ENCODE measurements at places on chromosomes 5 and 9. TPM values are rescaled to one million over a fixed set of nuclear protein-coding genes. Genes with fewer than 3 reads are reported as not detected.

Gene PCDHGB1
- 6.8 TPM for total RNA-seq

Gene TERT
- total RNA-seq: not detected

Gene POU5F2
- total RNA-seq: 4.6 TPM

Gene MYMK
- not detected for total RNA-seq

Gene GABRA6
- not detected for total RNA-seq

Gene NUTM2F
- not detected for total RNA-seq

Gene MAPKAP1
- 73.4 TPM for total RNA-seq

Gene STXBP1
- total RNA-seq: 66.2 TPM

DNA sequence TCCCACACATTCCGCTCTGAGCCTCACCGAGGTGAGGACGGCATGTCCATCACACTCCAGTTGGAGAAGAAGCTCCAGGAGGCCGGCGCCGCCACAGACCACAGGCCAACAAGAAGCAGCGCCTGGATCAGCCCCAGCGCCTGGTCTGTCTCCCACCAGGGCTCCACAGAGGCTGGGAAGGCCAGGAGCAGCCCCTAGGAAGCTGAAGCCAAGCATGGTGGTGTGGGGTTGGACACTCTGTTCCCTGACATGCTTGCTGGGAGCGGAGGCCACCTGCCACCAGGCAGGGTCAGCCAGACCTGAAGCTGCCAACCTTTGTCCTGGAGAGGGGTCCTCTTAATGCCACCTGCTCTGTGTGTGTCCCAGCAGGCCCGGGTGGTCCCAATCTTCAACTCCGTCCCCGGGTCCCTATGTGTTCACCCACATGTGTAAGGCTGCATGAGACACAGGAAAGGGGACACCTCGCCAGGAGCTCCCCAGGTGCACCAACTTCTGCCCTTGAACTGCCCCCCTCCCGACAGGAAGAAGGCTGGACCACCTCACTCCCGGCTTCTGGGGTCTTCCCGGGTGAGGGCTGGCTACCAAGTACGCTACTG lies 140.1 kb upstream of the PPP1R26 start:
- no peak for DNase-seq

- no peak for DNase-seq
Measured at GRCh38 chr9:121198512-121199042, 3.1 kb downstream of the RAB14 start.

DNA sequence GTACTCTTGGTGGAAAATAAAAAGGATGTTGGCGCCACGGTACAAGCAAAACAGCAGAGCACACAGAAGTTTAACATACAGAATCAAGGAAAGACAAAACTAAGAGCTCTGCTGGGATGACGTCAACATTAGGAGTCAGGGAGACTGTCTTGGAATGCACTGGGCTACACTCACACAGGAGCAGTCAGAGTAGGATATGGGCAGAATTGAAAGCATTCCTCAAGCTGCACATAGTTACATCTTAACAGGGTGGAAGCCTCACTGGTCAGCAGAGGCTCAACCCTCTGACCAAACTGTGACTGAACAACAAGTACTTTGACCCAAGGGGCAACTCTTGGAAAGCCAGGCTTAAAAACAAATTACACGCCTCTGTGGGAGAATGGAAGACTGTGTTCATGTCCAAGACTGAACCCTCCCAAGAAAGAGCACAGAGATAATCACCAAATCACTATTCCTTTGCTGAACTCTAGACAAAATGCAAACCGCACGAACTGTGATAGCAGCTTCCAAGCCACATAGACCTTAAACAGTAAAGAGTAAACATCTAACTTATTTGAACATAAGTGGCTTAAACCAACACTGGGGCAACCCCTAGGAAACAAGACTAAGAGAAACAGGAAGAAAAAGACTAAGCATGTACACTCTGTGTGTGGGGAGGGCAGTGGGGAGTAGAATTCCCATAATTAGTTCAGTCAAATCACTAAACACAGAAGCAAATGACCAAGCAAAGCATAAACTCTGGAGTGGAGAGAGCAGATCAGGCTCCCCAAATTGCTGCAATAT lies 772.7 kb downstream of the PRELID2 start:
- DNase-seq: no peak

DNA sequence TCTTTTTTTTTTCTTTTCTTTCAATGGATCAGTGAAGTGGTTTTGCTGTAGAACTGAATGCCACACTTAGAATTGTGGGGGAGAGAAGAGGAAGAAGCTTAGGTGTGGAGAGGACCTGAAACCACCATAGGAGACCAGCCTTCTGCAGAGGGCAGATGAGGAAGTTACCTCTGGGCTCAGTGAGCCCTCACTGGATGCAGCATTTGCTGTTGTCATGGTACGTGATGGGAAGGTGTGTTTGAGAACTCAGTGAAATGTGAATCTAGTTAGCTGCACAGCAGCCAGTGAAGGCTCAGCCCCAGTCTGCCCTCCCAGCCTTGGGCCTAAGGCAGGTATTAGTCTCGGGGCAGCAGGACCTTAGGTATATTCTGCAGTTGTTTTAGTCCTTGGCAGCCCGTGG lies 17.5 kb downstream of the CYFIP2 start:
- DNase-seq: no peak

DNA sequence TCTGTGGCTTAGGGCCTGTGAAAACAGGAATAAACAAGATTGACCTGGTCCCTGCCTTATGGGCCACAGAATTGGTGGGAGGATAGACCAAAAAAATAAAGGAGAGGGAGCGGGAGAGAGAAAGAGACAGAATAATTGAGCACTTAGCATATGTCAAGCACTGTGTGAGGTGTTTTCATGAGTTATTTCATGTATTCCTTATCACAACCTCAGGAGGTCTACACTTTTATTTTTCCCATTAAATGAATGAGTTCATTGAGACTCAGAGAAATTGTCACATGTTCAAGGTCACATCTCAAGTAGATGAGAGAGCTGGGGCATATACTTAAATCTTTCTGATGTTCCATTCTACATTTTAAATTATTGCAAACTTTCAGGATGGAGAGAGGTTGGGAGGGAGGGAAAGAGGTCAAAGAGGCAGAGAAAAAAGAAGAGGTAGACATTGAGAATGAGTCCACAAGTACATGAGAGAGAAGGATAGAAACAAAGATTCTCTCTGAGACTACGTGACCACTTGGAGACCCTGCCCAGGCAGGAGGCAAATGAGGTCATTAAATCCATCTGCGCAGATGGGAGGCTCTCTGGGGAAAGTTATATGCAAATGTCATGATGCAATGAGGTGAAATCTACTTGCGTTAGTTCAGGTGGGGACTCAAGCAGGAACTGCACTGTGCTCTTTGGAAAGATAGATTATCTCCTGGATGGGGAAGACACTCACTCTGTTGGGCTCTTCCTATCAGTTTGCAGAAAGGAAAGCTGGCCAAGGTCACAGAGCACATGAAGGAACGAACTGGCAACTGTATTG lies 241.5 kb downstream of the PAPPA start:
- DNase-seq: no peak

- DNase-seq: no peak
Measured at GRCh38 chr9:132147331-132147730, 14.5 kb upstream of the NTNG2 start.

GRCh38 chr5:42811591-42812446 lies at the start of gene SELENOP:
Gene SELENOP, minus strand, starts transcription at chr5:42811892. Its CDS starts 3,539 bp downstream, at chr5:42808353.
- DNase-seq: no peak

DNA sequence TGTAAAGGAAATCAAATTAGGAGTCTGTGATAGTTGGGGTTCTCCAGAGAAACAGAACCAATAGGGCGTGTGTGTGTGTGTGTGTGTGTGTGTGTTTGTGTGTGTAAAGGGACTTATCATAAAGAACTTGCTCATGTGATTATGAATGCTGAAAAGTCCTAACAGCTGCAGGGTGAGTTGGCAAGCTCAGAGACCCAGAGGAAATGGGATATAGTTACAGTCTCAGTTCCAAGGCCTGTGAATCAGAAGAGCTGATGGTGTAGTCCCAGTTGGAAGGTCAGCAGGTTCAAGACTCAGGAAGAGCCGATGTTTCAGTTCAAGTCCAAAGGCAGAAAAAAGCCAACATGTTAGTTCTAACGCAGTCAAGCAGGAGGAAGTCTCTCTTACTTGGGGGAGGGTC lies 214.2 kb downstream of the ELAVL2 start:
- no peak for DNase-seq

DNA sequence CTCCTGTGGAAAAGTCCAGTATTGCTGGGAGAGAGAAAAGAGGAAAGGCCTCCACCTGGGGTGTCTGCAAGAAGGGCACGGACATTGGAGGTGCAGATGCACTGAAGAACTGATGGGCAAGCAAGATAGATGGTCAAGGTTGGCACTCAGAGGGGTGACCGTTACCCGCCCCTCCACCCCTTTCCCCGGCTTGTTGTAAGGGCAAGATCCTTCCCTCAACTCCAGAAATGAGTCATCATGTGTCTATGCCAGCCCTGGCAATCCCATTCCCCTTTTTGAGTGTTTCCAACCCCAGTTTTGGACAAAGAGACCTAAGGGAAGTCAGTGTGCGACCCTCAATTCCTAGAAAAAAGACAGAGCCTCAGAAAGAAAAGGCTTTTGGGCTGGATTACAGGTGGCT lies 34.9 kb upstream of the ATP6V1G1 start:
- DNase-seq: no peak

DNA sequence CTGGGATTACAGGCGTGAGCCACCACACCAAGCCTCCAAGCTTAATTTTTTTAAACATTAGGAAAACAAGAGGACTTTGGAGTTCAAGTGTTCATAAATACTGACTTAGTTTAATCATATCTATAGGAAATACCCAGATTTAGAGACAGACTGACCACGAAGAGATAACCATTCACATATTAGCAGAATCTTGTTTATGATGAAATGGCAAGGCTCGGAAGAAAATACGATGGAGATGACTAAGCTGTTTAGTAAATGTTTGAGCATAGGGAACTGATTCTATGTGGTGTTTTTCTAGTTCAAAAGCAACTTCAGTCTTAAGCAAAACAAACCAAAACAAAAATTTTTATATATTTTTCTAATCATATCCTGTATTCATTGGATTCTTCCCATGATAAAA lies 13.5 kb upstream of the TUSC1 start:
- DNase-seq: no peak

DNA sequence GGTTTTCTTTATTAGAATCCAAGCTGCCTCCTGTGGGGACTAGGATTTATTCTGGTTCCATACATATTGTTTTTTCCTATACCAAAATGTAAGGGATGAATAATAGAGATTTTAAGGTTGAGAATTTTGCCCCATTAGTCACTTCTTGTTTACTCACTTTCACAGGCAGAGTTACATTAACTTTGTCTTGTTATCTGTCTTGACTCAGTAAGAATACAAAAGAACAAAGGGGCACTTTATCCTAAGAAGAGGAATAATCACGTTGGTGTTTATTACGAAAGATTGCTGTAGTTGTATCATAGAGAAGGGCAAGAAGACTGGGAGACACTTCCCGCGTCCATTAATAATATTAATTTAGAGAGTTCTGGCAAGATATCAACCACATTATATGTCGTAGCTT lies 599.7 kb upstream of the FTMT start:
- DNase-seq: no peak

DNA sequence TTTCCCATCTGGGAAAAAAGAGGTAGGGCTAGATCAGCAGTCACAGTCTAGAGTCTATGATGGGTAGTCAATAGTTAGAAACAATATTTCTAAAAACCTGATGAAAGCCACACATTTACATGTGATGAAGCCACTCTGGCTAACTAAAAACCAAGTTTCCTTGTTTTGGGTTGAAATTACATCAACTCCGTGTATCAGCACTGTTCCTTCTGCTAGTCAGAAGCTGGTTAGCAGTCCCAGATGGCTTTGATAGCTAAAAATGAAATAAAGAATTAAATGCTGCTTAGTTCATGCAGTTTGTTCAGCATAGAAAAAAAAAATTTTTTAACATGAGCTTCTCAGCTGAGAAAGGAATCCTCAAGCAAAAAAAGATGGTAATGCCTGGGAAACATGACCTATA lies 136.7 kb downstream of the FAM114A2 start:
- no peak for DNase-seq

GRCh38 chr5:82885627-82886389 lies 191.4 kb downstream of the TMEM167A start:
- DNase-seq: no peak

GRCh38 chr5:58276431-58276830 lies 183.5 kb downstream of the PLK2 start:
- DNase-seq: no peak

DNA sequence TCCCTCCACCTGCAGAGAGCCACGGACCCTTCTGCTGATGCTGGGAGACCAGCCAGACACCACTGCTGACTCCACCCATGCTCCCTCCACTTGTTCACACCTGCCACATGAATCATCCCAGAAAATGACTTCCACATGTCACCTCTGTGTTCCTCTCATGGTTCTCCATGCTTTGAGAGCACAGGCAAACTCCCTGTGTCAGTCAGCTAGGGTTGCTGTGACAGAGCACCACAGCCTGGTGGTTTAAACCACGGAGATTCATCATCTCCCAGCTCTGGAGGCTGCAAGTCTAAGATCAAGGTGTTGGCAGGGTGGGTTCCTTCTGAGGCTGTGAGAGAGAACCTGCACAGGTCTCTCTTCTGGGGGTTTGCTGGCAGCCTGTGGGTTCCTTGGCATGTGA lies 381.4 kb downstream of the GADD45G start:
- DNase-seq: no peak

DNA sequence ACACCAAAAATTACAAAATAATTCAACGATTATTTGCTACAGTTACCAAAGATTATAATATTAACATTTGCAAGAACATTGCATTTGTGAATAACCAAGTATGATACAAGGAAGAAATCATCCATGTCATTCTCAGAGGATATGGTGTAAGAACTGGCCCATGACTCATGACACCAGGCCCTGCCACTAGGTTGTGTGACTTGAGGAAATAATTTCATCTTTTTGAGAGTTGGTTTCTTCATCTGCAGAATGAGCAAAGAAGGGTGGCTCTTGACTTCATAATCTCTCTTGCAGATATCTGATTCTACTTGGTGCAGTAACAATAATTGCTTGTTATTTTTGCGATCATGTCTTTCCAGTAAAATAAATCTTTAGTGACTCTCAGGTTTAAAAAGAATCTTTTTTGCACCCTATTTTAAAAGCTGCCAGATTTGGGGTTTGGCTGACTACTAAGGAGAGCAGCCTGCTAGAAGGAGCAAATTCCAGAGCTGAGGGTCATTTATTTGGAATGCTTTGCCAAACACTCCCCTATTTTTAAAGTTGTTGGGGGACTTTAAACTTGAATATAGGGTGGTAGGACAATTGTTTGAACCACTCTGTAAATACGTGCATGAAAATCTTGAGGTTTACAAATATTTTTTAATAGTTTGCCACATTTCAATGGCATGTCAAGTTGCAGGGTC lies 23.5 kb downstream of the ITGA1 start:
- DNase-seq: no peak

DNA sequence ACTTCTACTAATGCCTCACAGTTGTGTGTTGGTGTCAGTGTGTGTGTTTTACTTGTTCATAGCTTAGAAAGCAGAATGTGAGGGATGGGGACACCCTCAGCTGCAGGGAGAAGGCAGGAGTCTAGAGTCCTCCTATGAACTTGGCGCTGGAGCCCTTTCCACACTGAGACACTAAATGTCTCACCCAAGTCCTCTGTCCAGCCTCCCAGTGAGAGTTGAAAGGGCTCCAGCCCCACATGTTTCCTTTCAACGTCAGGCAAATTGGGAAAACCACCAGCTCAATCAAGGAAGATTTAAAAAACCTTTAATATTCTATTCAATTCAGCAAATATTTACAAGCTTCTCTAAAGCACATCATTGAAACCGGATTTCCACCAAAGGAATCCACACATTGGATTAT lies 167.6 kb upstream of the MSX2 start:
- no peak for DNase-seq

Measured in thoracic aorta (tissue), 2 donors.